GOT3 (cell line): ENCODE measurements at places on chromosomes 7 and 10.
A peak's percentile ranks its signal among the peaks of the same experiment; 100 is the strongest.

DNA sequence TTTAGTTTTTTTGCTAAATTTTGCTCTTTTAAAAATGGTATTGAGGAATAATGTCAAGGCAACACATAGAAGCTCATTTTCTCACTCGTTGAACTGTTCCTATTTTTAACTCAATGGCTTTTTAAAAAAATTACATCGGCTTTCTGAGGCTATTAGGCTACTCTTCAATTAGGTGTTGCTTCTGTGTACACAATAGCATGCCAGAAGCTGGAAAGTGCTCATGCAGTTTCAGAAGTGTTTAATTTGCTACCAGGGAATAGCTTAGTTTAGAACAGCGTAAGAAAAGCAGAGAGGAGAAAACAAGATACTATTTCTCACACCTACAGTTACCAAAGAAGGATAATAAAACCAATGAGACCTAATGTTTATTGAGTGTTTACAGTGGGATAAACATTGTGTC, 157.4 kb downstream of the NXPH1 start:
- no peak for DNase-seq

GRCh38 chr10:65618126-65618525, 1307.7 kb upstream of the LRRTM3 start:
- DNase-seq, result no peak

GRCh38 chr10:79070606-79071395, 2.0 kb downstream of the ZMIZ1 start:
- DNase-seq, result peak; percentile 79

DNA sequence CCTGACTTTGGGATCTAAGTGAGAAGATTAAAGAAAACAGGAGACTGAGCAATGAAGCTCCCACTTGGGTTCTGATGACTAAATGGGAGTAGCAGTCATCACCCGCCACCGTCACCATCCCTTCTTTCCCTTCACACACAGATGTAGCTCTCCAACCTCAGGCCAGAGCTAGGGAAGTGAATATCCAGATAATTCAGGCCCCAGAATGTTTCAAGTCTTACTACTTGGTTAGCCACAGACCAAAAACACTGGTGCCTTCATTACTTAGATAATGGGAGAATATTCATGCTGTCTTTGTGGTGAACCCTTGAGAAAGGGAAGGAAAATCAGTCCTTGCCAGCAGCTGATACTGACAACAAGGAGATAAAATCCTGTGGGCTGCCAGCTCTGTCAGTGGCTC, 100.7 kb downstream of the OSBPL3 start:
- no peak for DNase-seq

GRCh38 chr10:133140417-133141143, 19.4 kb upstream of the KNDC1 start:
- no peak for DNase-seq

DNA sequence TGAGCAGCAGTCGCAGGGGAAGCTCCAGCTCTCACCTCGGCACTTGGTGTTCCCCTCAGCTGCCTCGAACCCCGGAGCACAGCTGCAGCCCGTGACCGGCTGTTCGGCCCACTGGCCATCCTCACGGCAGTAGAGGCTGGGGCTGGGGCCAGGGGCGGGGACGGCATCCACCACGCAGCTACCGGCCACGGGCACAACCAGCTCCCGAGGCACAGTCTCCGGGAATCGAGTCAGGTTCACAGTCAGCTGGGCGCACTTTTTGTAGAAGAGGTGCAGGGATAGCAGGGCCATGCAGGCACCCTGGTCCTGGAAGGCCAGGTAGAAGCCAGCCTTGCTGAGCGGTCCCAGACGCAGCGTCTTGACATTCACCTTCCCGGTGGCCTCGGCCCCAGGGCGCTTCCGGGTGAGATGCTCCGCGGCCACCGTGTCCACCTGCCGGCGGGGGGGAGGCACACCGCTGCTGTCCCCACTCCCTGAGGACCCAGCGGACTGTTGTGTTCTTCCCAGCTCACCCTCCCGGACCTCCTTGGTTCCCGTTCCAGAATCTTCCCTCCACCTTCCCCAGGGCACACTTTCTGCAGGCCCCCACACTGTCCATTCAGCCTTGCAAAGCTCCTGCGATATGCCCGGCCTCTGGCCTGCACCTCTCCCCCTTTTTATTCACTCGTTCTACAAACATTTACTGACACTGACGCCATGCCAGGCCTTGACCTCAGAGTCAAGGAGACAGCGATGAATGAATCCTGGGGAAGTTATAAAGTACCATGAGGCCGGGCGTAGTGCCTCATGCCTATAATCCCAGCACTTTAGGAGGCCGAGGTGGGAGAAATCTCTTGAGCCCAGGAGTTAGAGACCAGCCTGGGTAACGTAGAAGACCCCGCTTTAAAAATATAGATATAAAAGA, 4.8 kb downstream of the EPHB4 start:
- no peak for DNase-seq

DNA sequence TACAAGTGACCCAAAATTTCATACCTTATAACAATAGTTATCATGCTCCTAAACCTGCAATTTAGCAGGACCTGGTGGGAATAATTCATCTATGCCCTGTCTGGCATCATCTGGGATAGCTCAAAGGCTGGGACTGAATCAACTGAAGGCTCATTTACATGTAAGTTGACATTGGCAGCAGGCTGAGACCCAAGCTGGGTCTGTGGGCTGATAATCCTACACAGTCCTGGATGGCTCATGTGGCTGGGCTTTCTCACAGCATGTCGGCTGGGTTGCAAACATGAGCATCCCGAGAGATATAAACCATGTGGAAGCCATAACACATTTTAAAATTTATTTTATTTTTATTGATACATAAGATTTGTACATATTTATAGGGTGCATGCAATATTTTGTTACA, 19.5 kb upstream of the ABCB5 start:
- DNase-seq, result no peak

- DNase-seq, result no peak
Observed at GRCh38 chr10:5551531-5552375, 27.0 kb downstream of the CALML3 start.

GRCh38 chr10:33074443-33074842, 116.4 kb upstream of the ITGB1 start:
- DNase-seq, result no peak

DNA sequence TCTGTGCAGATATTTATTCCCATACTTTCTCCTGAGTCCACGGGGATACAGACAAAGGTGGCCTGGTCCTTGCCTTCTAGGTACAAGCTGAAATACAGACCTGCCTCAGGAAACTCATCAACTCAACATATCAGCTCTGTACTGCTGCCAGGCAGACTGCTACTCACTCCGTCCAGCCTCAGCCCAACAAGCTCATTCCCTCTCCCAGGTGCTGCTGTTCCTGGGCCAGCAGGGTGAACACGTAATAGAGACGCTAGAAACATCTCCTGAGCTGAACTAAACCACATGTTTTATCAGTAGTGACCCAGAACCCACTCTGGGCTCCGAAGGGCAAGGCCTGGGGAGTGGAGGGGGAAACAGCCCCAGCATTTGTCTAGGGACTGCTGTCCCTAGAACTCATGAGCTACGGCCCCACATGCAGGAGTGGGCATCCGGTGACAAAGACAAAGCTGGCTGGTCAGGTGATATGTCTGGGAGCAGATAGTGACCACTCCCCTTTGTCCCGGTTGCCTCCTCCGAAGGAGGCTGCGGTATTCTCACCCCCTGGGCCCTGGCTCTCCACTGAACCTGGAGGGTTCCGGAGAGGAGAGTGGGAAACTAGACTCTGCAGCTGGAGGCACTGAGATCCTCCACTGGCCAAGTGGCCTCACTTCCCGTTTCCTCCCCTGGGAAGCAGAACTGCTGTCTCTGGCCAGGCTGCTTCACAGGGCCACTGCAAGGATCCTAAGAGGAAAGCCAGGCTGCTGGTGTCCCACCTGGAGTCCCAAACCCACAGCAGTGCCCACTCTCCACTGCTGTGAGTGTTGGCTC, 116.1 kb downstream of the FAM53B start:
- DNase-seq, result no peak

GRCh38 chr7:130794619-130794922, 60.6 kb upstream of the KLF14 start:
- DNase-seq, result no peak

- DNase-seq, result no peak
Observed at GRCh38 chr7:148108381-148108780, 482.2 kb upstream of the C7orf33 start.

- no peak for DNase-seq
Observed at GRCh38 chr10:80613466-80614170, 75.9 kb downstream of the SH2D4B start.

DNA sequence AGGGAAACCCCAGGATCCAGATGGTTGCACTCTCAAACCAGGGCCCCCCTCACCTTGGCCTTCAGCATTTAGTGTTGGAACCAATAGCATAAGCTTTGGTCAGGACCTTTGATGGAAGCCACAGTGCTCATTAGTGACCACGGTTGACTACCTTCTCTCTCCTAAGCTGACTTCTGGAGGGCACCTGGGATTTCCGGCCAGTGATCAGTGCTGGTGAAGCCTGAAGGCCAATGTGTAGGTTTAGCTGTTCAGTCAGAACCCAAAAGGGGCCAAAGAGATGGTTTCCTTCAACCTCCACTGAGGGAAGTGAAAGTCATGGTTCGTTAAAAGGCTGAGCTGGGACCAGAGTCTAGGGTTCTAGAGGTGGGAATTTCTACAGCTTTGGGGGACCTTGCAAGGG, 46.4 kb downstream of the TCF7L2 start:
- DNase-seq, result no peak

- no peak for DNase-seq
Observed at GRCh38 chr7:115682507-115682906, 348.1 kb downstream of the TFEC start.

GRCh38 chr7:83289419-83289993, 126.8 kb upstream of the PCLO start:
- no peak for DNase-seq

- DNase-seq, result no peak
Observed at GRCh38 chr10:97336942-97337831, 2.7 kb upstream of the FRAT2 start.

- DNase-seq, result no peak
Observed at GRCh38 chr7:115135146-115135545, 213.3 kb downstream of the MDFIC start.

DNA sequence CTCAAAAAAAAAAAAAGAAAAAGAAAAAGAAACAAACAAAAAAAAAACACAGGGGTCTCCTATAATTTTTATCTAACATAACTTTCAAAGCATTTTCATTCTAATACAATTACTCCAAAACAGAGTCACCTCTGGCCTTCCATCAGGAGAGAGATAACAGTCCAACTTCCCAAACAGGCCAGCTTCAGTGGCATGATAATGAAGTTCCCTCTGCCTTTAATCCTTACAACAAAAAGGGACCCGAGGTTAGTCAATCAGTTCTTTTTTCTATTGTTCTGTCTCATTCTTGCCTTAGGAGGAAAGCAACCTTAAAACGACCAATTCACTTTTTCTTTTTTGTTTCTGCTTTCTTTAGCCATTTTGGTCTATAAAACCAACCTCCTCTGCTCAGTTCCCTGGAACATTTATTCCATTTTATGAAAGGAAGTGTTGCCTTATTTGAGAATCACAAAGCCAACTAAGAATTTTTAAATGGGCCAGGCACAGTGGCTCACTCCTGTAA, 16.5 kb upstream of the FXYD4 start:
- no peak for DNase-seq

GRCh38 chr10:132946-133898, 2.0 kb upstream of the ZMYND11 start:
- no peak for DNase-seq
